ENCODE measurements at places on chromosomes 3 and 15.

GRCh38 chr3:109440353-109440752, 103.0 kb upstream of the DPPA4 start:
- no peak for DNase-seq

GRCh38 chr15:33679061-33679460, 289.2 kb upstream of the CHRM5 start:
- DNase-seq = no peak

DNA sequence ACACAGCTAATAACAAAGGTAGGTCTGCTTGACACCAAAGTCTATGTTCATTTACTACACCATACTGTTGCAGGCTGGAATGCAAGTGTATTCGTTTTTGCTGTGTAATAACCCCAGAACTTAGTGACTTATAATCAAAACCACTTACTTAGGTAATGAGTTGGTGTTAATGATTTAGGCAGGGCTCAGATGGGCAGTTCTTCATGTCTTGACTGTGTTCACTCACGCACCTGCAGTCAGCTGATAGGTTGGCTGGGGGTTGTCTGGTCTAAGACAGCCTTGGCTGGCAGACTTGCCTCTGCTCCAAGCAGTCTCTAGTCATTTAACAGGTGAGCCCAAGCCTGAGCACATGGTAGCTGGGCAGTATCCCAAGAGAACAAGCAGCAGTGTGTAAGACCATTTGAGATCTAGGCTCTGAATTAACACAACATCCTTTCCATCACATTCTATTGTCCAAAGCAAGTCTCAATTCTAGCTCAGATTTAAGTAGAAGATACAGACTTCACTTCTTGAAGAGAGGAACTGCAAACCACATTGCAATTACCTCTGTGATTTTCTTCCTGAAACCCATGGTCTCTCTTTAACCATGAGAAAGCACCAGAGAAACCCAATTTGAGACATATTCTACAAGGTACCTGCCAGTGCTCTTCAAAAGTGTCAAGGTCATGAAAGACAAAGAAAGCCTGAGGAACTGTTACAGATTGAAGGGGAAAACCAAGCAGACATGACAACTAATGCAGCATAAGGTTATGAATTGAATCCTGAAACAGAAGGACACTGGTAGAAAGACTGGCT, 13.3 kb upstream of the DCLK3 start:
- no peak for DNase-seq

DNA sequence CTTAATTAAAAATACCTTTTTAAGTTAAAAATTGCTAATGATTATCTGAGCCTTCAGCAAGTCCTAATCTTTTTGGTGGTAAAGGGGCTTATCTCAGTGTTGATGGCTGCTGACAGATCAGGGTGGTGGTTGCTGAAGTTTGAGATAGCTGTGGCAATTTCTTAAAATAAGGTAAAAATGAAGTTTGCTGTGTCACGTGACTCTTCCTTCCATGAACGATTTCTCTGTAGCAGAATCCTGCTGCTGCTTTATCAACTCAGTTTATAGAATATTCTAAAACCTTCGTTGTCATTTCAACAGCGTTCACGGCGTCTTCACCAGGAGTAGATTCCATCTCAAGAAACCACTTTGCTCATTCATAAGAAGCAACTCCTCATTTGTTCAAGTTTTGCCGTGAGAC, 110.1 kb downstream of the SUCNR1 start:
- DNase-seq = no peak

GRCh38 chr3:65776494-65776893, 262.2 kb downstream of the MAGI1 start:
- no peak for DNase-seq

DNA sequence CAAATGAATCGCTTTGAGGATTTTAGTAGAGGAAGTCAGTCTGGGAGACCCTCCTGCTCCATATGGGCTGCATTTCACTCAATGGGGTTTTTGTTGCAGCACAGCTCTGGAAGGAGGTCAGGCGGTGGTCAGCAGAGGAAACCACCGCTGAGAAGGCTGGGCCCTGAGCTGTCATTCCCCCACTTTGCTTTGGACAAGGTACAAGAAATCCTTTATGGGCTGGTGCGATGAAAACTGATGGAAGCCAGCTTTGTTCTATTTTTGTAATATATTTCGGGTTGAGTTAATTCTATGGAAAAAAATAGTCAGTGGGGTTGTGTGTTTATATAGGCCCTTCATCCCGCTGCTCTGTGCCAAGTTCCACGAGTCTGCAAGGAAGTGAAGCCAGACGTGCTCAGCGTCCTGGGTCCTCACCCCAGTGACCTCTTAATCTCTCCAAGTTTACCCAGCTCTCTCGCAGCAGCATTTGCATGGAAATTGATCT, 157.1 kb upstream of the TMC3 start:
- no peak for DNase-seq

- DNase-seq = no peak
Observed at GRCh38 chr3:4491855-4492207, 1.3 kb upstream of the ITPR1 start.

- DNase-seq = no peak
Observed at GRCh38 chr3:197458179-197458707, 97.5 kb downstream of the BDH1 start.

- no peak for DNase-seq
Observed at GRCh38 chr3:119570229-119570628, 9.1 kb upstream of the ADPRH start.

GRCh38 chr3:172680684-172681083, 30.2 kb downstream of the NCEH1 start:
- DNase-seq = no peak

- DNase-seq = no peak
Observed at GRCh38 chr15:39393575-39394335, 187.1 kb upstream of the THBS1 start.

GRCh38 chr15:94411285-94411684, 179.9 kb downstream of the MCTP2 start:
- DNase-seq = no peak

DNA sequence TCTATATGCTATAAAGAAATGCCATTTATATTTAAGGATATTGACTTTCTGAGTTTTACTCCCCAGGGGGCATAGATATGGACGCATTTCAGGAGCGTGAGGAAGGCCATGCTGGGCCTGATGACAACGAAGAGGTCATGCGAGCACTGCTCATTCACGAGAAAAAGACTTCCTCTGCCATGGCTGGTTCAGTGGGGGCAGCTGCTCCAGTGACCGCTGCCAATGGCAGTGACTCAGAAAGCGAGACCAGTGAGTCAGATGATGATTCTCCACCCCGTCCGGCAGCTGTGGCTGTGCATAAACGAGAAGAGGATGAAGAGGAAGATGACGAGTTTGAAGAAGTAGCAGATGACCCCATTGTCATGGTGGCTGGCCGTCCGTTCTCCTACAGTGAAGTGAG, 38.4 kb downstream of the GTF2E1 start:
- no peak for DNase-seq

GRCh38 chr3:183551930-183552329, 3.6 kb downstream of the KLHL6 start:
- DNase-seq = no peak

- no peak for DNase-seq
Observed at GRCh38 chr3:193743702-193744047, 150.7 kb downstream of the OPA1 start.

- no peak for DNase-seq
Observed at GRCh38 chr3:172156586-172156955, 117.2 kb downstream of the FNDC3B start.

DNA sequence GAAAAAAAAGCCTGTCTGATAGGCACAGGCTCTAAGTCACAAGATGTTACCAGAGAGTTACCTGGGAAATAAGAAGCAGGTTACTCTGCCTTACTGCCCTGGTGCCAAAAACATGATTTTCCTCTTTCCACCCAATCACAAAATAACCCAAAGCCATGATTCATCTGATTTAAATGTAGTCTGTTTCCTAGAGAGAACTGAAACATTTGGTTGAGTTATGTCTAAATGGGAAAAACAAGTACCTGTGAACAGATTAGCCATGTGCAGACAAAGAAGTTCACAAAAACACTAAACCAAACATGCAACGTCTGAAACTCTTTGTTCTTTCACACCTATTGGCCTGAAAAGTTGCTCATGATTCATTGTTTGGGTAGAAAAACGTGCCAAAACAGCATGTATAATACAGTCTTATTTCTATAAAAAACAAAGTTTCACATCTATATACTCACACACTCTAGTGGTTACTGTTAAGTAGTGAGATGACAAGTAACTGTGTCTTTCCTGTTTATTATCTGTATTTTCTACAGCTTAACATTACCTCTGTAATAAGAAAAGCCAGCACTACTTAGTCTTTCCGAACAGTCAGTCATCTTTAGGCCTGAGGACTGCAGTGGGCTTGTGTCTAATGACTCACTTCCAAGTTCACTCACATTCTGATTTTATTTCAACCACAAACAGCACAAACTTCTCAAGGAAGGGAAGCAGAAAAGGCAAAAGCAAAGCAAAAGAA, 30.2 kb downstream of the FAM174B start:
- DNase-seq = no peak

GRCh38 chr3:66532160-66532587, 31.4 kb upstream of the LRIG1 start:
- no peak for DNase-seq

- no peak for DNase-seq
Observed at GRCh38 chr3:184419171-184419570, 39.3 kb downstream of the CHRD start.

DNA sequence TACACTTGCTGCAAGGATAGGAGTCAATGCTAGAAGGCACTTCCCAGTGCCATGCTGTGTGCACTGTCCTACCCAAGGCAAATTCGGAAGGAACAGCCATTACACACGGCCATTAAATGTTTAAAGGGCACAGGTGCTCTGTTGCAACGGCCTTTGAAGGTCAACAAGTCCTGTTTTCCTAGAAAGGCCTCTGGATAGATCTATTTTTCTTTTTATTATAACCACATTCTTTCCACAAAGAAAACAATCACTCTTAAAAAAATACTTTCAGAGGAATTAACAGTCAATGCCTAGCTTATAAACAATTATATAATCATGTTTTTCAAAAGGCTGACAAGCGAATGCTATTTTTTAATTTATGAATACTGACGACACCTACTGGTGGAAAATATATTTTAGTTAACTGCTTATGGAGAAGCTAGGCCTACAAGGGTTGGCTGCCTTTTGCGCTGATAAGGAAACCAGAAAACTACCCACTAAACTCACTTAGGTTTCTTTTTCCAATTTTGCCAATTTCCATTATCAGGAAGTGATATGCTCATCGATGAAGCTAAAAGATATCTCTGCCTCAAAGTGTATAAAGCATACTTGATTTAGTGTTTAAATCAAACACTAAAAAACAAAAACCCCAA, 2.4 kb downstream of the ARHGEF3 start:
- DNase-seq = no peak

GRCh38 chr3:135261214-135261775, 466.2 kb downstream of the EPHB1 start:
- DNase-seq = no peak

DNA sequence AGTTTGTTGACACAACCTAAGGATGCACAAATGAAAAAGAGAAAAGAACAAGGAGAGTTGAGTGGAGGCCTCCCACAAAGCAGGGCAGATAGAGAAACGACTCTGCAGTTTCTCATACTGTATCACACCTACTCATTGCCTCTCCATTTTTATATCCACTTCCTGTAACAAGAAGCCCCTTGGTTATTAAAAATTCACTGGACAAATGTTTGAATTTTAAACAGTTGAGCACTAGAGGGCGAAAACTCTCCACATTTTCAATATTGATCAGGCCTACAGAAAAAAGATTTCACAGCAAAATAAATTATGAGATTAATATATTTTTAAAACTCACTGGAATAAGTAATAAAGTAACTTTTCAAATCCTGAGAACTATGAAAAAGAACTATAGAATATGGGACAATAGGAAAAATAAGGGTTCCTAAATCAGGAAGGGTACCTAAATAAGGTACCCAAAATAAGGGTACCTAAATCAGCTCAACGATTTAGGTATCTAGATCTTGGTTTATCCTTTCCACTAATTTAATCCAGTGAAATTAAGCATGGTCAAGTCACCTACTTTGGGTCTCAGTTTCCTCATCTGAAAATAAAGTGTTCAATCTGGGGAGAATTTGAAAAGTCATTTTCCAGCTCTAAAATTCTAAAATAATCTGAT, 47.0 kb upstream of the PPIB start:
- no peak for DNase-seq

DNA sequence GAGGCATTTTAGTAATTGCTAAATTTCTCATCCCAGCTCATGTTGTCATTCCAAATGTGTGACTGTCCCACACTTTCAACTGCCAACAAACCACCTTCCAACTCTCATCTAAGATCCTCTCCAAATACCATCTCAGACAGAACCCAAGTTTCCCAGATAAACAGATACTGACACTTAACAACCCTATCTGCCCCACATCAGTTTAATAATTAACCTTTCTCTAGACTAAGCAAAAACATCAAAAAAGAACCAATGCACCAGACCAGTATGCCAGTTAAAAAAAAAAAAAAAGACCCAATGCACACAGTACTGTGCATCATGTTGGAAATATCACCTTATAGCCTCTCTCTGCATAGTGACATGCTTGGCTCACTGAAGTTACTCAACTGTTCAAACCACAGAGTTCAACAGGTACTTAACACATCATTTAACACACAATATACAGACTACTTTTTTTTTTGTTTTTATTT, 5.5 kb downstream of the SFMBT1 start:
- DNase-seq = peak; percentile 60

GRCh38 chr3:127003601-127004280, 20.8 kb downstream of the PLXNA1 start:
- DNase-seq = no peak

DNA sequence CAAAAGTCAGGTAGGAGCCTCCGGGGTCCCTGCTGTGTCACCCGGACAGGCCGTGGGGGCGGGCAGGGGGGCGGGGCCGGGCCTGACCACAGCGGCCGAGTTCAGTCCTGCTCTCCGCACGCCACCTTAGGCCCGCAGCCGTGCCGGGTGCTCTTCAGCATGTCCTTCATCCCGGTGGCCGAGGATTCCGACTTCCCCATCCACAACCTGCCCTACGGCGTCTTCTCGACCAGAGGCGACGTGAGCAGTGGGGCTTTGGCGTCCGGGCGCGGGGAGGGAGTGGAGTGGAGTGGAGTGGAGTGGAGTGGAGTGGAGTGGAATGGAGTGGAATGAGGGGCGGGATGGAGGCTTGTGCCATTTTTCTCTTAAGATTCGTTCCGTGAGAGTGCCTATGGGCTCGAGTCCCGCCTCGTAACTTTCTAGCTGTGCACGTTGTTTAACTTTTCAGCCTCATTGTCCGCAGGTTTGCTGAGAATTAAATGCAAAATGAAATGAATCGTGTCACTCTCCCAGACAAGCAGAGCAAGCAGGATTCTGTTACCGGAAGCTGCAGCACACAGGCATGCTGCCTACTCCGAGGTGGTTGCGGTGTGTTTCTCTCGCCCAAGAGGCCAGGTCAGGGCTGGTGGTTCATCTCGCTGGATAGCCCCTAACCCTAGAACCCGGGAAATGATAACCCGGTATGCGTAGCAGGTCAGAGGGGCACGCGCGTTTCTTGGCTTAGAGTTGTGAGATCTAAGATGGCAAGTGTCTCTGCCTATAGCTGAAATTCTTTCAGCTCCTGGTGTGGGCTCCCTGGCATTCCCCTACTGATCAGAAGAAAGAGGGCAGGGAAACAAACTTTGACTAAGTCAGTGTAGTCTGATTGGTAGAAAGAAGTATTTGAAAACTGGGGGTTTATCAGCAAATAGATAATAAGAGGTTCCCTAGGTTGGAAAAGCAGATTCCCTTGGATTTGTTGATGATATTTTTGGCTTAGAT, at the start of gene FAH:
Gene FAH, plus strand, starts transcription at position 104 of the 981 bp plus-strand sequence. Its CDS starts 56 bp downstream, at position 160.
- DNase-seq = no peak
